ENCODE measurements at places on chromosomes 6 and 20. TPM values are rescaled to one million over a fixed set of nuclear protein-coding genes. Genes with fewer than 3 reads are reported as not detected.

DNA sequence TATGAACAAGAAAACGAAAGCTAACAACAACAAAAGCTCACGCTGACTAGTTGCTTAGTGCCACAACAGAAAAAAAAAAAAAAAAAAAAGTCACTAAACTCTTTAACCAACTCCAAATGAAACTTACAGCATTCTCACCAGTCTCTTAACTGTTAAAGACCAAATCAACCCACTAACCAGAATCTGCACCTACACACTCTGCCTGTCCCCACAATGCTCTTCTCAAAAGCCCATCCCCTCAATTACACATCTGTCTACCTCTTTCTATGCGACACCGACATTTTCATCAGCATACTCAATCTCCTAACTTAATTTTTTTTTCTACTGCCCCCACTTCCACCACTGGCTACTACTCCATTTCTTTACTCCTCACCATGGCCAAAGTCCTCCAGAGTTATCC lies 34.3 kb downstream of the NOL7 start:
- no peak overlapping the region for H3K27ac ChIP-seq
- H3K4me1 ChIP-seq, result no peaks in the 10 kb centered on the region
- no peak for DNase-seq
- no peak overlapping the region for H3K4me3 ChIP-seq
- H3K36me3 ChIP-seq, result peaks cover 13% of the 10 kb centered on the region
- H3K27me3 ChIP-seq, result no peaks in the 10 kb centered on the region

GRCh38 chr6:32963866-32964265 lies 4.5 kb upstream of the BRD2 start:
- H3K27me3 ChIP-seq, result no peaks in the 10 kb centered on the region
- H3K4me1 ChIP-seq, result peaks cover 10% of the 10 kb centered on the region
- no peak for DNase-seq
- no peaks in the 10 kb centered on the region for H3K36me3 ChIP-seq
- no peak overlapping the region for H3K27ac ChIP-seq

GRCh38 chr6:89859744-89860143 lies 30.1 kb downstream of the CASP8AP2 start:
- H3K36me3 ChIP-seq, result peaks cover 85% of the 10 kb centered on the region
- H3K27ac ChIP-seq, result no peak overlapping the region
- no peak overlapping the region for H3K4me3 ChIP-seq
- H3K4me1 ChIP-seq, result no peaks in the 10 kb centered on the region
- DNase-seq, result no peak

DNA sequence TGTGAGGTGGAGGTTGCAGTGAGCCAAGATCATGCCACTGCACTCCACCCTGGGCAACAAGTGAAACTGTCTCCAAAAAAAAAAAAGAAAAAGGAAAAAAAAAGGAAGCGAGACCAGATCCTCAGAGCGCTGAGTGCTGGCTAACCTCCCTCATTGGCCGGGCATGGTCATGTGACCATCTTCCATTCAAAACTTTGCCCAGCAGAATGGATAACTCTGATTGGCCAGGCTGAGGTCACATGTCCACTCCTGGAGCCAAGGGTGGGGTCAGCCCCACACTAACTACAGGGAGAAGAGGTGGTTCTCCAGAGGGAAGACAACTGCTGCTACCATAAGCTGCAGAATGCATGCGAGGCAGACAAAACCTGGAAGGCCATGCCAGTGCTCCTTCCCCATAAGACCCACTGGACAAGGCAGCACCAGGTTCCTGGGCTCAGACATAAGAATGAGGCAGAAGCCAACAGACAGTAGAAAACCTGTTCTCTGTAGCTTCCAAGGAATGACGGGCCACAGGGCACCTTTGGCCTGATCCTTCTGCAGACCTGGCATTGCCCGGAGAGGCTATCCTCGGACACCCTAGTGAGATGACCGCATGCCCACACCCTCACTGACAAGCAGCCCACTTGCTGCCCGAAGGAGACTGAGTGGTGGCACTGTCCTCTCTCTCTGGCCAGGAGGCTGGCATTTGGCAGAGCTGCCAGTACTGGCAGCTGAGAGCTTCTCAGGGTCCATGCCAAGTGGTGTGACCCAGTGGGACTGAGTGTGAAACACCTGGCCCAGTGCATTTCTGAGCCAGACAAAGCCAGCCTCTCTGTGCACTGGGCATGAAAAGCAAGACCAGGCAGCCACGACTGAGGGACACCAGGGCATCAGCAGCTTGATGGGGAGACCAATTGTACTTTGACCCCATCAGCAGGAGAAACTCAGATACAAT lies 311.9 kb upstream of the SULF2 start:
- no peak overlapping the region for H3K4me3 ChIP-seq
- H3K4me1 ChIP-seq, result no peaks in the 10 kb centered on the region
- no peak overlapping the region for H3K27ac ChIP-seq
- no peaks in the 10 kb centered on the region for H3K27me3 ChIP-seq
- DNase-seq, result no peak

DNA sequence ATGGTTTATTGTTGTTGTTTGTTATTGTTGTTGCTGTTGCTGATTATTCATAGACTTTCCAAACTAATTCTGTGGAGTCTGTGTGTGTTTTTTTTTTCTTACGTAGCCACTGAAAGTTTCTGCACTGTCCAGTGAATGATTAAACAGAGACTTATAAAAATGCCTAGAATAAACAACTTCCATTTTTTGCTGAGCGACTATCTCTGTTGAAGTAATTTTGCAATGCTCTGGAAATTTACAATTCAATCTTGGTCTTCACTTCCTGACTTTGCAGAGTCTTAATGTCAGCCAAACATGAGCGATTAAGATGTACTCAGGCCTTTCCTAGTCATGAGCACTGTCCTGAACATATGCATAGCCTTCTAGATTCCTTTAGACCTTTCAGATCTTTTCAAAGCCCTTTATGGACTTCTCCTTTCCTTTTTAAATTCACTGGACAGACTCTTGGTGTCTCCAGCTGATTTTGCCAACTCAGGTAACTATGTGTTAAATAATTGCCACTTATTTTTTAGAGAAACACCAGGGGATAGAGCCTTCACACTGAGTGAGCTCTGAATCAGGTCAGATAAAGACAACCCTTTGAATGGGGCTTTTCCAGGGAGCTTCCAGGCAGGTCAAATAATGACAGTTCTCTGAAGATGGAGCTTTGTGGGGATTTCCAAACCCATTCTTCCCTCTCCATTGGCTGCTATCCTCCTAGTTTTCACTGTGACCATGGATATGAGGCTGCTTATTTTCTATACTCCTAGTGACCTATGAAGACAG lies 622.8 kb upstream of the EPHA7 start:
- H3K27me3 ChIP-seq, result no peaks in the 10 kb centered on the region
- no peaks in the 10 kb centered on the region for H3K36me3 ChIP-seq
- no peaks in the 10 kb centered on the region for H3K4me1 ChIP-seq
- no peak overlapping the region for H3K4me3 ChIP-seq
- DNase-seq, result no peak

Gene ESR1
- not detected for total RNA-seq
